IPS-NIHi11 (cell line): ENCODE measurements at places on chromosomes 2 and 18.

- DNase-seq, result no peak
Observed at GRCh38 chr2:109247340-109247739, 118.3 kb downstream of the SH3RF3 start.

GRCh38 chr2:29733965-29734364 is 187.4 kb downstream of the ALK start:
- DNase-seq, result no peak

- no peak for DNase-seq
Observed at GRCh38 chr2:240752209-240752608, 60.5 kb downstream of the AQP12A start.

GRCh38 chr2:184599054-184599871 is 934 bp downstream of the ZNF804A start:
- no peak for DNase-seq

DNA sequence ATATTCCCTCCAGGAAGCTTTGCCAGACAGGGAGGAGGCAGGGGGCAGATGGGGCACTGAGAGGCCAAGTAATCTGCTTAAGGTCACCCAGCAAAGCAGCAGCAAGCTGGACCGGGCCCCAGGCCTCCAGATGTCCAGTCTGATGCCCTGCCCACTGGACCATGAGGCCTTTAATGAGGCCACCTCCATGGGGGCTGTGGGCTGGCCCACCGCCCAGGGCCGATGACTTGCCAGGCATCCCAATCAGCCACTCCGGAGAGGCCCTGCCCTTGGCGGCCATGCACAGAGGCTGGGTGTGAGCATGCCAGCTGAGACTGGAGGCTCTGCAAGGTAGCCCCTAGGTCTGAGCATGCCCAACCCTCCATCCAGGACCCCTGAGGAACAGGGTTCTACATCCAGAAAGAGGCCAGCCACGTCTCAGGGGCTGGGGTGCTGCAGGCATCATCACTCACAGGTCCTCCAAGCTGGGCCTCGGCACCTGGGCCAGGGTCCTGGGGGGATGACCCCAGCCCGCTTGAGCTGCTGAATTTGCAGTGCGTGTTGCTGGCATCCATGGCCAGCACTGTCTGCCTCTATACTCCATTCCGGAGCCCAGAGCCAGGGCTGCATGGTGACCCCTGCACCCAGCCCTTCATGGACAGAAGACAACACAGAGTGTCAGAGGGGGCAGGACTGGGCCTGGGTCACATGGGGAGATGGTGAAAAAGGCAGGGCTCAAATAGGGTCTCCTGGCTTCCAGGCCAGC is 164.2 kb downstream of the INHBB start:
- no peak for DNase-seq
